ENCODE measurements at places on chromosomes 5 and 9. TPM values are rescaled to one million over a fixed set of nuclear protein-coding genes. Genes with fewer than 3 reads are reported as not detected.

DNA sequence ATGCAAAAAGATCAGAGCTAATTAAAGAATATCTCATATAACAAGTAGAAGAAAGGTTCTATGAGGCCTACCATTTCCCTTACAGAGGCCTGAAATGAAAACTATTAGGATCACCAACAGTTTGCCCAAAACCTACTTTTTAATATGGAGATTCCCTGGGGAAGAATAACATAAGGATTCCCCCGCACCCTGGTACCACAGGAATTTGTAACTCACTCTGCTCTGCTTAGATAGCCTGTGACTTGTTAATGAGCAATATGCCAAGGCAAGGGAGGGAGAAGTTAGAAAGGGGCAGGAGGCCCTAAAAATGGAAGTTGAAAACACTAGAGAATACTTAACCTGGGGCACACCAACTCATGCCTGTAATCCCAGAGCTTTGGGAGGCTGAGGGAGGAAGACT is 107.0 kb downstream of the CDH6 start:
- DNase-seq = no peak

DNA sequence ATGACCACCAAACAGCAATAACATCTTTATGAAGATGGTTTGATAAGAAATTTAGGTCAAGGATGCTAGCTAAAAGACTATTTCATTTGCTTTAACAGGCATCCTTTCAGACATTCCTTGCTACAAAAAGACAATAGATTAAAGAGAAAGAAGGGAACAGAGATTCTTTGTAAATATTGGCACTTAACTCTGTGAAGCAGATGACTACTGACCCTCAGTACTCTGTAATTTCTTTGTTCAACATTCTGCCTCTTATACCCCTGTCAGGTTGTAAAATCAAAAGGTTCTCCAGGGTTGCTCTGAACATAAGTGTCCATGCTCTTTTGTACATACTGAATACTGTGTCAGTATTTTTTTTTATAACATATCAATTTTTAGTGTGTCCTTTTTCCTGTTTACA is 610.6 kb upstream of the GRAMD2B start:
- no peak for DNase-seq

DNA sequence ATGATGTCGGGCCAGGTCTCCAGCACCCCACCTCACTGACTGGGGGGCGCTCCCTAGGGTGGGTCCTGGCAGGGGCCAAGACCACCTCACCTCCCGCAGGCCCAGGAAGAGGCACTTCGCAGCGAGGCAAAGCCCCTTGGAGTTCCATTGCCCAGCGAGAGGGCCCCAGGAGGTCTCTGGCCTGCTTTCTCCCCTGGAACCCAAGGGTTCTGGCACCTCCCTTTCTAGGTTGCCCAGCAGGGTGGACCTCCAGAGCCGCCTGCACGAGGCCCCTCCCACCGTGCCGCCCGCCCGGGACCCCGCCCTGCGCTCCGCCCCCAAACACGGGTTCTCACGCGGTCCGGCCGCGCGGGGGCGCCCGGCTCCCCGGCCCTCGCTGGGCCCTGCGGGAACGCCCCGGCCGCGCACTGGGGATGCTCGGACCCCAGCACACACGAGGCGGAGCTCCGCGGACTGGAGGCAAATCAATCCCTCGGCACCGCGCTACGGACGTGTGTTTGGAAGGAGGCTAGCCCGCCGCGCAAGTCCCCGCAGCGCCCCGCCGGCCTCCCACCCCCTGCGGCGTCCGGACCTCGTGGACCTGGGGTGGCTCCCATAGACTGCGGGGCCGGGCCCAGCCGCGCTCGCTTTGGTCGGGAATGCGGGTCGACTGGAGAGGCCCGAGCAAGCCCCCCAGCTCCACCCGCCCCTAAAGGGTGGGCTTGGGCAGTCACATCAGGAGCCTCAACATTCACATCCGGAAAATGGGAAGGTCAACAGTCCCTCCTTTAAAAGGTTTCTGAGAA is 99.5 kb upstream of the LMX1B start:
- DNase-seq = no peak

DNA sequence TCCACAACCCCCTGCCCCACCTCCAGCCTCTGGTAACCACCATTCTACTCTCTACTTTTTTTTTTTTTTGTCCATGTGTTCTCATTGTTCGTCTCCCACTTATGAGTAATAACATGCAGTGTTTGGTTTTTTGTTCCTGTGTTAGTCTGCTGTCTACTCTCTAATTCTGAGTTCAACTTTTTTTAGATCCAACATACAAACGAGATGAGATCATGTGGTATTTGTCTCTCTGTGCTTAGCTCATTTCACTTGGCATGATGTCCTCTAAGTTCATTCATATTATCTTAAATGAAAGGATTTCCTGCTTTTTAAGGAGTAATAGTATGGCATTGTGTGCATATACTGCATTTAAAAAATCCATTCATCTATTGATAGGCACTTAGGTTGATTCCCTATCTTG is 130.9 kb downstream of the NMUR2 start:
- DNase-seq = no peak

DNA sequence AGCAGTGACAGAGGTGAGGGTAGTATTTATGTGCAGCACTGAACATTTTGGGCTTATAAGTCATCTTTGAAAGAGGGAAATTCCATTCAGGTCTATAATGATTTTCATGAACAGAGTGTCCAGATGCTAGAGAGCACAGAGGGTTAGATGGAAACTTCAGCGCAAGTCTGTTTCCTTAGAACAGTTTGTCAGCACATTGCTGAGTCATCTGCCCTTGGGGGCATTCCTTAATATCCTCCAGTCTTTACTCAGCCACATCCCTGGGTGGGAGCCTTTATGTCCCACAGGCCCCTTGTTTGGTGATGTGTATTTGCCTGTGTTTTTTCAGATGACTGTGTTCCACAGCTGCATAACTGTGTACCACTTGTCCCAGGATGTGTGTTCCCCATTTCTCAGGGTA is 138.5 kb upstream of the S1PR3 start:
- no peak for DNase-seq

DNA sequence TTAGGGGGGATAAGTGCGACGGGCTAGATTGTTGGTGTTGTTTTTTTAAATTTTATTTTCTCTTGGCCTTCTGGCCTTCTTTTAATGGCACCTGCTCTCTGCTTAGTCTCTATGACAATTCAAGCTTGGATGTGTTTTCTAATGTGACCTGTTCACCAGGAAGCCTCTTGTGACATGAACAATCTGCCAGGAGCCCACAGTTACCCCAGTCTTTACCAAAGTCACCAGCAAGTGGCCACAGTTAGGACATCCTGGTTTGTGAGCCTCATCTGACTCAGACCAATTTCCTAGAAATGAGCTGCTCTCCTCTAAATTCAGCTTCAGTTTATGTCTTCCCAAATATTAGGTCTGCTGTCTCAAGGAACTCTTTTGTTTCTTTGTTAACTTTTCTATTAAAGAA is 135.8 kb downstream of the TLE4 start:
- no peak for DNase-seq

DNA sequence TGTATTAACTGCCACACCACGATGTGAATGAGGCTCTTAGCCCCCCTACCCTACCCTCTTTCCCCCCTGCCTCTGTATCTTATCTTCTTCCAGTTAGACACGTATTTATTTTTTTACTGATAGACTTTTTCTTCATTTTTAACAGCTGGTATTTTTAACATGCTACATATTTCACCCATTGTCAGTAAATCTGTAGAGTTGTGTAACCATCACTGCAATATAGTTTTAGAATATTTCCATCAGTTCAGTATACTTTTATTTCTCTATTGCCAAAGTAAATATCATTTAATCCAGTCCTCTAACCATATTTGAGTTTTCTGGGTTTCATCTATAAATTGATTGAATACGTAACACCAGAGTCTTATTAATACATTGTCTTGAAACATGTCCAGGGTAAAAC is 62.8 kb downstream of the SPATA31C2 start:
- DNase-seq = no peak

DNA sequence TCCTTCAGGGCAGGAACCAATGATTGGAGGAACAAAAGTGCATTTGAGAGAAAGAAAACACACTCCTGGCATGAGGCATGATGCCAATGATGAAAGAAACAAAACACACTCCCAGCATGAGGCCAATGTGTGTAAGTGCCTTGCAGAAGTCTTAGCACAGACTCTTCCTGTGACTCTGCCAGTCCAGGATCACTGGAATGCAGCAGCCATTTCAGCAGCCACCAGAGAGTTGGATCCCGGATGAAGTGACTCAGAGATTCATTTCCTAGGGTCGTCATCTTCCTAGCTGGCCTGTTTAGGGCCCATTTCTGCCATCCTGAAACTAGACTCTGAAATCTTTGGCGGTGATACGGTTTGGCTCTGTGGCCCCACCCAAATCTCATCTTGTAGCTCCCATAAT is 212.5 kb downstream of the CFAP90 start:
- no peak for DNase-seq

GRCh38 chr5:23217159-23217558 is 290.2 kb upstream of the PRDM9 start:
- no peak for DNase-seq

GRCh38 chr5:38445374-38446028 is 110.9 kb downstream of the LIFR start:
- no peak for DNase-seq

The HNRNPK gene
- total RNA-seq = 723 TPM

The PKD2L2 gene
- not detected for total RNA-seq

The SLC6A3 gene
- not detected for total RNA-seq

The TMCO6 gene
- 12.4 TPM for total RNA-seq

The PDE8B gene
- under 0.01 TPM for total RNA-seq
